ENCODE measurements at places on chromosomes 4 and X. TPM values are rescaled to one million over a fixed set of nuclear protein-coding genes. Genes with fewer than 3 reads are reported as not detected.

DNA sequence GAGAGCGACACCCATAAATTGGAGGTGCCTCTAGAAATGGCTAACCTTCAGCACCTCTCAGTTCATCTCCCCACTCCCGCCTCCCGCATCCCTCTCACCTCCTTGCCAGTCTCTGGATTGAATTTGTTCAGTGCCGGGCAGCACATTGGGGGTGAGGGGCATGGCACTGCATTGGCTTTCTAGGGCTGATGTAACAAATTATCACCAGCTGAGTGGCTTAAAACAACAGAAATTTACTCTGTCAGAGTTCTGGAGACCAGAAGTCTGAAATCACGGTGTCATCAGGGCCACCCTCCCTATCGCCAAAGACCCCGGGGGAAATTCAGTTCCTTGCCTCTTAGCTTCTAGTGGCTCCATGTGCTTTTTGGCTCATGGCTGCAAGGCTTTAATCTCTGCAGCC lies 105.1 kb upstream of the RBPJ start:
- H3K4me1 ChIP-seq = no peaks in the 10 kb centered on the region
- no peak overlapping the region for H3K4me3 ChIP-seq
- H3K36me3 ChIP-seq = no peaks in the 10 kb centered on the region
- no peak overlapping the region for H3K27ac ChIP-seq
- DNase-seq = no peak

- H3K27me3 ChIP-seq = no peaks in the 10 kb centered on the region
- no peak for DNase-seq
- H3K4me1 ChIP-seq = peaks cover 76% of the 10 kb centered on the region
- no peak overlapping the region for H3K4me3 ChIP-seq
- no peaks in the 10 kb centered on the region for H3K36me3 ChIP-seq
These were observed 6.4 kb downstream of the NR3C2 start for GRCh38 chr4:148435654-148436406.

GRCh38 chr4:128286474-128287058 lies 1.0 kb downstream of the PGRMC2 start:
- no peaks in the 10 kb centered on the region for H3K36me3 ChIP-seq
- H3K4me1 ChIP-seq = peaks cover 24% of the 10 kb centered on the region
- H3K27me3 ChIP-seq = no peaks in the 10 kb centered on the region
- peak overlapping the region; percentile 65 for H3K27ac ChIP-seq

GRCh38 chr4:188015025-188015940 lies 19.7 kb downstream of the ZFP42 start:
- no peak for DNase-seq
- no peaks in the 10 kb centered on the region for H3K27me3 ChIP-seq
- H3K4me3 ChIP-seq = no peak overlapping the region
- H3K27ac ChIP-seq = no peak overlapping the region
- no peaks in the 10 kb centered on the region for H3K36me3 ChIP-seq

DNA sequence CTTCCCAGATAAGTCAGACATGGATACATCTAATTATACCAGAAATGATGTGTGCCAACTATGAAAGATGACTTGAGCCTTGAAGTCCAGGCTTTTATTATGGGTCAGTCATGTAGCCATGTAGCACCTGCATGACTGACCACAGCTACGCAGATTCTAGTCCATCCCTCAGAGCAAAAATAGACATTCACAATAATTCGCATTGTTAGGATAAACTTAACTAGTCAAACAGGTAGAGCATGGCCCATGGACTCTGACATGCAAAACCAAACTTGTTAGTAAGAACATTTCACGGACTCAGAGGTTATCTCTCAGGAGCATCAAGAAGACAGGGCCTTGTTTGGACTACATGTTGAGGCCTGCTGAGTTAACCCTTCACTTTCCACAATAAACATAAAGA lies 132.6 kb downstream of the PWWP3B start:
- no peaks in the 10 kb centered on the region for H3K27me3 ChIP-seq
- H3K36me3 ChIP-seq = no peaks in the 10 kb centered on the region
- H3K27ac ChIP-seq = no peak overlapping the region
- no peak overlapping the region for H3K4me3 ChIP-seq
- H3K4me1 ChIP-seq = no peaks in the 10 kb centered on the region

- H3K27me3 ChIP-seq = no peaks in the 10 kb centered on the region
- H3K36me3 ChIP-seq = no peaks in the 10 kb centered on the region
- H3K4me1 ChIP-seq = no peaks in the 10 kb centered on the region
These were observed 36.4 kb downstream of the FAT1 start for GRCh38 chr4:186687265-186687664.

DNA sequence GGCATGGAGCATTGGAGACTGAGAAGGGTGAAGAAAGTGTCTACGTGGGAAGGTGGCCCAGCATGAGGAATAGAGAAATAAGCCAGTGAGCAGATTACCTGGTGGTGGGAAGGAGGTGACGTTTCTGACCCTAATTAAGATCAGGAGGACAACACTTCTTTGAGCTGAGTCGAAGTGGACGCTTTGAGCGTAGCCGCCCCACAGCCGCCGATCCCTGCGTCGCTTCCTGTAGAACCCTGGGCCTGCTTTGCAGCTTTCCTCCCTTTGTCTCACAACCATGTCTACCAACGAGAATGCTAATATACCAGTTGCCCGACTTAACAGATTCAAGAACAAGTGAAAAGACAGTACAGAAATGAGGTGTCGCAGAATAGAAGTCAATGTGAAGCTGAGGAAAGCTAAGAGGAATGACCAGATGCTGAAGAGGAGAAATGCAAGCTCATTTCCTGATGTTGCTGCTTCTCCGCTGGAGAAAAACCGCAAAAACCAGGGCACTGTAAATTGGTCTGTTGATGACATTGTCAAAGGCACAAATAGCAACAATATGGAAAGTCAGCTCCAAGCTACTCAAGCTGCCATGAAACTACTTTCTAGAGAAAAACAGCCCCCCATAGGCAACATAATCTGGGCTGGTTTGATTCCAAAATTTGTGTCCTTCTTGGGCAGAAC lies 6.4 kb upstream of the ANTXR2 start:
- H3K4me3 ChIP-seq = no peak overlapping the region
- no peak overlapping the region for H3K27ac ChIP-seq
- no peaks in the 10 kb centered on the region for H3K36me3 ChIP-seq
- no peak for DNase-seq
- H3K27me3 ChIP-seq = no peaks in the 10 kb centered on the region

DNA sequence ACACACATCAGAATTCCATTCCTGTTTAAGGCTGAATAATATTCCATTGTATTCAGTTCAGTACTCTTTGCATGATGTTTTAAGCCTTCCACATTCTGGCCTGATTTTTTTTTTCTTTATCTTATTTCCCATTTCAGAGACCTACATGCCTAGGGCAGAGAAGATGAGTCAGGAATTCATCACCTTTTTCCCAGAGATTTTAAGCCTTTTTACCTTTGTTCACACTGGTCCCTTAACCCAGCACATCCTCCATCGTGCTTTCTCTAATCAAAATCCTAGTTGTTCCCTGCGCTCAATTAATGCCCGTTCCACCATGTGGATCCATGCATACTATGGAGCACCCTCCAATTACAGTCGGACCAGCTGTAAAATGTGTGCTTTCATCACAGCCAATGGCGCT lies 245.1 kb downstream of the DHX15 start:
- H3K27me3 ChIP-seq = no peaks in the 10 kb centered on the region
- no peak overlapping the region for H3K27ac ChIP-seq
- no peaks in the 10 kb centered on the region for H3K4me1 ChIP-seq
- DNase-seq = no peak

DNA sequence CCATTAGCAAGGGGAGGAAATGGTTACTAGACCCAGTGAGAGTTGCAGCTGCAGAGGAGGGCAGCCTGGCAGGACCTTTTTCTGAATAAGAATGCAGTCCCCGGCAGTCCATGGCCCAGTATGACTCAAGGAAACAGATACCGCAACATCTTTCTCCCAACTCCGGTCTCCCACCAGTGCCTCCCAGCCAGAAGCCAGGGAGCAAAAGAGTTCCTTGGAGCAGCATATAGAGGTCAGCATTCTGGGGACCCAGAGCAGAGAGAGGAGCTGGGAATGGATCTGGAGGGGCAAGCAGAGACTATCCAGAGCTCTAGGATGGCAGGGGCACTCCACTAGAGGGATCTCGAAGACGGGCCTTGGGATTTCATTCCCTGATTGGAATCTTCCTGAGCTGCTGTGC lies 339.2 kb upstream of the AADAT start:
- H3K4me1 ChIP-seq = no peaks in the 10 kb centered on the region
- H3K36me3 ChIP-seq = no peaks in the 10 kb centered on the region
- H3K27ac ChIP-seq = no peak overlapping the region
- no peak for DNase-seq
- no peaks in the 10 kb centered on the region for H3K27me3 ChIP-seq
- no peak overlapping the region for H3K4me3 ChIP-seq

GRCh38 chr4:147760176-147760575 lies 28.3 kb downstream of the ARHGAP10 start:
- H3K36me3 ChIP-seq = no peaks in the 10 kb centered on the region
- no peak overlapping the region for H3K4me3 ChIP-seq
- H3K4me1 ChIP-seq = no peaks in the 10 kb centered on the region

DNA sequence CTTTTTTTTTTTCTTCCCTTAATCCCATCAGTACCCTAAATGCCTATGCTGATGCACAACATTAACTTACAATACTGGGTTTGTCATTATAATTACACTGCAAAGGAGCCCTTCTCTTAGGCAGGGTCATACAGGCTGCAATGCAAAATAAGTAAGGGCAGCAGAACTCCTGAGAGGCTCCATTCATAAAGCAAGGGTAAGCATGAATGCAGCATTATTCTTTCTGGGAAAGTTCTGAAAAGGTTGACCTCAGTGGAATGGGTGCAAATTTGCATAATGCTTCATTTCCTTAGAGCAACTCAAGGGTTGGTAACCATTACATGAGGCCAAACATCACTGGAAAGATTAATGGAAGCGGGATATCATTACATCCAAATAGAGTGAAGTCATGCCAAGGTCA lies 789.2 kb downstream of the KLHL13 start:
- H3K27me3 ChIP-seq = no peaks in the 10 kb centered on the region
- H3K36me3 ChIP-seq = no peaks in the 10 kb centered on the region
- no peak overlapping the region for H3K27ac ChIP-seq
- no peak for DNase-seq
- no peak overlapping the region for H3K4me3 ChIP-seq

DNA sequence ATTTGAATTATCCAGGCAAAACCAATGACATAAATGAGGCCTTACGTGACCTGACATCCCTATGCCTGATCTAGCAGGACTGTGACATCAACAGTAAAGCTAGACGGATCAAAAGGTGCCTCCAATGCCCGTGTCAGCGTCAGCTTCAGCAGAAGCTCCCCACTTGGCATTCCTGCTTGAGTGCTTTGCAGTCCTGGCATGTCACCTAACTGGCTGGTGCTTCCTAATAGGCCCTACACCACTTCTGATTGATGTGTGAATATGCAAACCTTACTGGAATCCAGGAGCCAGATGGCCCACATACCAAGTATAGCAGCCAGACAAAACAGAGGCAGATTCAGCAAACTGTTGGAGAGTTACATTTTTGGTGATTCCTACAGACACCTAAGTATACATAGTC lies 224.2 kb downstream of the DMD start:
- H3K4me3 ChIP-seq = no peak overlapping the region
- H3K27ac ChIP-seq = no peak overlapping the region
- no peaks in the 10 kb centered on the region for H3K4me1 ChIP-seq
- H3K36me3 ChIP-seq = no peaks in the 10 kb centered on the region
- DNase-seq = no peak
- H3K27me3 ChIP-seq = no peaks in the 10 kb centered on the region

- no peaks in the 10 kb centered on the region for H3K27me3 ChIP-seq
- no peak for DNase-seq
- H3K36me3 ChIP-seq = no peaks in the 10 kb centered on the region
- H3K27ac ChIP-seq = no peak overlapping the region
These were observed 34.4 kb upstream of the ACSL1 start for GRCh38 chr4:184860018-184860779.

GRCh38 chrX:18714910-18715309 lies 7.5 kb downstream of the PPEF1 start:
- no peaks in the 10 kb centered on the region for H3K27me3 ChIP-seq
- H3K27ac ChIP-seq = no peak overlapping the region
- no peak for DNase-seq
- no peaks in the 10 kb centered on the region for H3K36me3 ChIP-seq
- H3K4me1 ChIP-seq = no peaks in the 10 kb centered on the region
- H3K4me3 ChIP-seq = no peak overlapping the region

DNA sequence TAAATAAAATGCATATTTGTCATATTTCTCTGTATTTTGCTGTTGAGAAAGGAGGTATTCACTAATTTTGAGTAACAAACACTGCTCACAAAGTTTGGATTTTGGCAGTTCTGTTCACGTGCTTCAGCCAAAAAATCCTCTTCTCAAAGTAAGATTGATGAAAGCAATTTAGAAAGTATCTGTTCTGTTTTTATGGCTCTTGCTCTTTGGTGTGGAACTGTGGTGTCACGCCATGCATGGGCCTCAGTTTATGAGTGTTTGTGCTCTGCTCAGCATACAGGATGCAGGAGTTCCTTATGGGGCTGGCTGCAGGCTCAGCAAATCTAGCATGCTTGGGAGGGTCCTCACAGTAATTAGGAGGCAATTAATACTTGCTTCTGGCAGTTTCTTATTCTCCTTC lies 3.3 kb downstream of the HTT start:
- H3K4me1 ChIP-seq = peaks cover 37% of the 10 kb centered on the region
- no peak overlapping the region for H3K27ac ChIP-seq
- no peak overlapping the region for H3K4me3 ChIP-seq
- no peak for DNase-seq
- no peaks in the 10 kb centered on the region for H3K36me3 ChIP-seq

DNA sequence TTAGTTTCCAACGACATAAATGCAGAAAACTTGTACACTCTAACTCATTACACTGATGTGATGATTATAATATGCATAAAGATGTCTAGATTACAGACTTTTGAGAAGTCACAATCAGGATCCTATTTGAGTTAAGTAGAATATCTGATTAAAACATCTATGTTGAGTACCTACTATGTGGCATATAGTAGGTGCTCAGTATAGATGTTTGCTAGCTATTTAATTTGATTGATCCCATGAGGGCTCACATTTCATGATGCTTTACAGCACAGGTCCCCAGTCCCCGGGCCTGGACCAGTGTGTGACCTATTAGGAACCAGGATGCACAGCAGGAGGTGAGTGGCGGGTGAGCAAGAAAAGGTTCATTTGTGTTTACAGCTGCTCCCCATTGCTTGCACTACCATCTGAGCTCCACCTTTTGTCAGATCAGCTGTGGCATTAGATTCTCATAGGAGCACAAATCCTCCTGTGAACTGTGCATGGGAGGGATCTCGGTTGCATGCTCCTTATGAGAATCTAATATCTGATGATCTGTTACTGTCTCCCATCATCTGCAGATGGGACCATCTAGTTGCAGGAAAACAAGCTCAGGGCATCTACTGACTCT lies 33.0 kb upstream of the CXCL8 start:
- DNase-seq = no peak
- no peaks in the 10 kb centered on the region for H3K27me3 ChIP-seq

Gene DNAJB14
- 63.3 TPM for polyA plus RNA-seq

Gene CLDN24
- polyA plus RNA-seq = not detected

Gene S100G
- polyA plus RNA-seq = not detected

Gene SMC1A
- 79.1 TPM for polyA plus RNA-seq

Gene UGT2A3
- not detected for polyA plus RNA-seq

Gene ERVMER34-1
- not detected for polyA plus RNA-seq

Gene USP27X
- polyA plus RNA-seq = 0.69 TPM

All from CD8-positive, alpha-beta memory T cell (primary cell).